ENCODE measurements at places on chromosomes 12 and 14. TPM values are rescaled to one million over a fixed set of nuclear protein-coding genes. Genes with fewer than 3 reads are reported as not detected.

The GDF11 gene
- total RNA-seq, result 14.3 TPM

The MEG3 gene
- total RNA-seq, result 82.7 TPM

The SLC6A12 gene
- not detected for total RNA-seq

The GSG1 gene
- total RNA-seq, result 1.5 TPM

The KRT82 gene
- total RNA-seq, result not detected

The PTPRQ gene
- 0.59 TPM for total RNA-seq

The GALNT16 gene
- total RNA-seq, result 0.17 TPM

The C12orf54 gene
- total RNA-seq, result not detected

The ESPL1 gene
- total RNA-seq, result 12.4 TPM

The ERO1A gene
- total RNA-seq, result 48.3 TPM

The PTHLH gene
- total RNA-seq, result not detected

The MRPL52 gene
- 245 TPM for total RNA-seq

The NTS gene
- not detected for total RNA-seq

The KLHDC1 gene
- 0.30 TPM for total RNA-seq

The KANSL2 gene
- total RNA-seq, result 39.0 TPM
